AG04450 (cell line): ENCODE measurements at places on chromosomes 16 and 17.
A peak's percentile ranks its signal among the peaks of the same experiment; 100 is the strongest.

DNA sequence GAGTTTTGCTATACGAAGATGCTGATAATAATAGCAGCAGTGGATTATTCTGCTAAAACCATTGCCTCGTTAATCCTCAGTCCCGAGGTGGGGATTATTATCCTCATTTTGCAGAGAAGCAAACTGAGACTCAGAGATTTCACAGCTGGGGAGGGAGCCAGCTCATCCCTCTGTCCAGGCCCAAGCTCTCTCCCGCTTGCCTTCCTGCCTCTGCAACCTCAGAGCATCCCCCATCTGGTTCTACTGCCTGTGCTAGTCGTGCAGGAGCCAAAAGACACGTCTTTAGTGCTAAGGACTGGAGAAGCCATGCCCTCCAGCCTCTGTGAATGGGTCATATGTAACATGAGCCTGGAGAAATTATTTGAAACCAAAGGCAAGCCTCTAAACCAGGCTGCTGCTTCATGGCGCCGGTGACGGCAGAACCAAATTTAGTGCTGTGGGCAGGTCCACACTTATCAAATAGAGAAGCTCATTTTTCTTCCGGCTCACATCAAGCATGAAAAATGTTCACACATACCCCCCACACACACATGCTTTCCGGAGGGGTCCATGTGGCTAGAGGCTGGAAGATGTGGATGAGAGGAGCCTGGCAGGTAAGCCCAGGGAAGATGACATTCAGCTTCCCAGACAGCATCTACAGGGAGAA lies 13.5 kb downstream of the MAPT start:
- no peak for DNase-seq

DNA sequence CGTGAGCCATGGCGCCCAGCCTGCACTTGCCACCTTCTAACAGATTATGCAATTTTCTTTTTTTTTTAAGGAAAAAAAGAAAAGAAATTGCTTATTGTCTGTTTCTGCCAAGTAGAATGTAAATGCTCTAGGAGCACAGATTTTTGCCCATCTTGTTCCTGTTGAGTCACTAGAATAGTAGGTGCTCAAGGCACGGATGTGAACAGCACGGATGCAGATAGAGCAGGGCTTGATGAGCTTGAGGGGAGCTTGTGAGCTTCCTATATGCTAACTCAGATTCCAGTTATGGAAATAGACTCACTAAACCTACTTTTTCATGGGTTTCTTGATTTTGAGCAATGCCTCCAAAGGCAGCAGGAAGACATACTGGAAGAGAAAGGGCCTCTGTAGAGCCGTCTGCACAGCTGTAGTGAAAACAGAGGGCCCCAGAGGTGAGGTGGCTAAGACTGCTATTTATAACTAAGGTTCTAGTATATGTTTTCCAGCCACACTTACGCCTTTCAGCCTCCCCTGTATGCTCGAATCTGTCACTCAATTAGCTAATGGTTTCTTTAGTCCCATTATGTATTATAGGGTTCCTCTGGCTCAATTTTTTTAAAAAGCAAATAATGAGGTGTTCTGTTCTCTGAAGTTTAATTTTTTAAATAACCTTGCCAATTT lies 72.8 kb downstream of the WWP2 start:
- DNase-seq: no peak

GRCh38 chr17:50347117-50347893 lies 1.4 kb downstream of the XYLT2 start:
- DNase-seq: no peak

- peak; percentile 93 for DNase-seq
Observed at GRCh38 chr17:1060991-1061390, 64.1 kb downstream of the TIMM22 start.

GRCh38 chr17:66889480-66890230 lies 54.7 kb downstream of the CACNG5 start:
- DNase-seq: no peak

DNA sequence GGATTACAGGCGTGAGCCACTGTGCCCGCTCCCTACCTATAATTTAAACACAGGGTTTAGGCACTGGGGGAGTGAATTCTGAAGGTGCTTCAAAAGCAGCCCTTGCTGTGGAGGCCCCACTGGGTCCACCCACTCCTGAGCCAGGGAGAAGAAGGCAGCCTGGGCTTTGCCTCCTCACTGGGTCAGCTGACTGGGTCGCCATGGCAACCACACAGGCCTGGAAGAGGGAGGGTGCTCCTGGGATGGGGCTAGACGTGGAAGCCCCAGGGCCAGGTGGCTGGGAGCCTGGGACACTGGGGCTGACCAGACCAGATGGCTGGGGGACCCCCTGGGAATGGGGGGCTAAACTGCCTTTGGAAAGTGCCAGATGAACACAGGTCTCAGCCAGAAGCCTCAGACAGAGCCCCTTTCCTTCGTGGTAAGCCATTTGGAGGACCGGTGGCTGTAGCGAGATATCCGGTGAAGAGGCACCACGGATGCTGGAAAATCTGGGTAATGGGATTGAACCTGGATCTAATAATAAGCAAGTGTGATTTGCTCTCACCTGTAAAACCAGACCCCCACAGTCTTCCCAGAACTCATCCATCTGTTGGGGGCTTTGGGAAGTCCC lies 32.9 kb downstream of the TRARG1 start:
- no peak for DNase-seq

GRCh38 chr17:60311936-60312335 lies 80.0 kb downstream of the USP32 start:
- DNase-seq: no peak

GRCh38 chr17:38564869-38565268 lies 40.9 kb downstream of the SRCIN1 start:
- no peak for DNase-seq
